ENCODE measurements at places on chromosomes 2 and 18.

GRCh38 chr2:23803264-23803964 lies 123.5 kb downstream of the ATAD2B start:
- DNase-seq = peak; percentile 20

DNA sequence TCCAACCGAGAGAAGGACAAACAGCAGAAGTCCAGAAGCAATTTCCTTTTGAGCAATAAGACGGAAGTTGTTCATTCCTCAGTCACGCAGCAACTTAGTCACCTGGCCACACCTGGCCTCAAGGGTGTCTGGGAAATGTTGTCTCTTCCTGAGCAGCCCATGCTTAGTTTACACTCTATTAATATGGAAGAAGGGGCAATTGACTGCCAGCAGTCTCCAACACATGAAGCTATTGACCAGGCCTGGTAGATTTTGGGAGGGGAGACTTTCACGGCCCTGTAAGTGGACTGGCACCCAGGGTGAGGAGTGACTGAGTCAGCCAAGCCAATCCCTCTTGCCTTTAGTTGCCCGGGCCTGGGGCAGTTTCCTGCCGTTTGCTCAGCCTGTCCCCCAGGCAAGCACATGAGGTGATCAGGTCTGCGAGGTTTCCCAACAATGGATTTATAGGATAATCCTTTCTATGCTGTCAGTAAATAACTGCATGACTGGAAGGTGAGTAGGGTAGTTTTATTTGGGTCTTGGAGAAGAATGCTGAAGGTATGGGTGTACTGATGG lies 43.8 kb upstream of the PPP4R1 start:
- DNase-seq = no peak

GRCh38 chr2:63057249-63058143 lies 6.9 kb downstream of the OTX1 start:
- no peak for DNase-seq

GRCh38 chr18:54466248-54467005 lies 108.7 kb downstream of the C18orf54 start:
- no peak for DNase-seq

GRCh38 chr18:46723856-46724415 lies 32.9 kb downstream of the ST8SIA5 start:
- DNase-seq = no peak

DNA sequence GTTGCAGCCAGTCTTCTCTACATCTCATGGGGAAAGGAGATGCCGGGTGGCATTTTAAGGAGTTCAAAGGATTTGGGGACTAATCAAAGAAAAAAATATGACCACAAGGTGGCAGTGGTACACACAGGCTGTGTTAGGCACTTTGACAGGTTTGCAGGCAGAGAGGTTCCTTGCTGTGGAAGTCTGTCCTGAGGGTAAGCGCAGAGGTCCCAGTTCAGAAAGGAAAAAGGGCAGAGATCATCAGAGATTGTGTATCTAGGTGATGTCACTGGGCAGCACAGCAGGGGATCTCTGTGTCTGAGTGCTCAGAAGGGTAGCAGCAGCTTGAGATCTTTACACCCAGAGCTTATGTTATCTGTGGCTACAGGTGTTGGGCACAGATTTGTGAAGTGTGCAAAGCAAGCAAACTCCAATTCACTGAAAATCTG lies 231.4 kb downstream of the LRRTM1 start:
- peak; percentile 45 for DNase-seq

GRCh38 chr2:140863713-140864112 lies 1267.1 kb downstream of the LRP1B start:
- peak; percentile 19 for DNase-seq

- DNase-seq = no peak
Measured at GRCh38 chr2:175687465-175687864, 314.6 kb downstream of the LNPK start.

DNA sequence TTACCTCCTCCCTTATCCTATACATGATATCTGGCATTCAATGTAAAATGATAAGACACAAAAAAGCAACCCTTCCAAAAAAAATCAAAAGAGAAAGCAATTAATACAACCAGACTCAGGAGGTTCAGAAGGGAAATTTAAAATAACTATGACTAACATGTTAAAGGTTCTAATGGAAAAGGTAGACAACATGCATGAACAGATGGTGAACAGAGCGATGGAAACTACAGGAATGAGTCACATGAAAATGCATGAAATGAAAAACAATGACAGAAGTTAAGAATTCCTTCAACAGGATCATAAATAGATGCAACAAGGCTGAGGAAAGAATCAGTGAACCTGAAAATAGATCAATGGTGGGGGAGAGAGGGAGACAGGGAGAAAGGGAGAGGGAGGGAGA lies 26.1 kb upstream of the ERCC3 start:
- no peak for DNase-seq

- DNase-seq = no peak
Measured at GRCh38 chr2:127638361-127639110, 7.4 kb upstream of the GPR17 start.

- no peak for DNase-seq
Measured at GRCh38 chr2:98469862-98470544, 25.3 kb downstream of the INPP4A start.

DNA sequence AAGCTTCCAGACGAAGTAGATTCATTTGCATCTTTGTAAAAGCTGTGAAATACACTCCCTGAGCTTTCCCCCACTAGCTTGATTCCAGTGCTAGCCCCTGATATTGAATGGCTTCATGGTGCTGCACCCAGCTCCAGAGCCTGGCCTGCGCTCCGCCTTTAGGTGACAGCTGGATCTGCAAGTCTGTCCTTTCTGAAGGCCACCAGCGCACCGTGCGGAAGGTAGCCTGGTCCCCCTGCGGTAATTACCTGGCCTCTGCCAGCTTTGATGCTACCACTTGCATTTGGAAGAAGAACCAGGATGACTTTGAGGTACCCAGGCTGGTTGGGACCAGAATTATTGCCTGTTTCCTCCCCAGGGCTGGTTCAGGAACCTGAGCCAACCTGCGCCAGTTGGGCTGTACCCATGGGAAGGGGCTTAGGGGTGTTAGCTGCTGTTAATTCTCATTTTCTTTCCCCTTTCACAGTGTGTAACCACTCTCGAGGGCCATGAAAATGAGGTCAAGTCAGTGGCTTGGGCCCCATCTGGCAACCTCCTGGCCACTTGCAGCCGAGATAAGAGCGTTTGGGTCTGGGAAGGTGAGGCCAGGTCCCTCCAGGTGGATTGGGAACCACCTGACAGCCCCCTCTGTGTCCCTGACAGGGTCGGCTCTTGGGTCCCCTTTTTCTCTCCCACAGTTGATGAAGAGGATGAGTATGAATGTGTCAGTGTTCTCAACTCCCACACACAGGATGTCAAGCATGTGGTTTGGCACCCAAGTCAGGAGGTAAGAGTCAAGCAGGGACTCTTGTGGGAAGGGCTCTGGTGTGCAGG lies 1.3 kb downstream of the CIAO1 start:
- no peak for DNase-seq

Measured in muscle of arm (tissue), 14 donors.